ENCODE measurements at places on chromosomes 7 and 10.

- DNase-seq, result no peak
Measured at GRCh38 chr7:17044861-17045260, 163.1 kb upstream of the AGR3 start.

DNA sequence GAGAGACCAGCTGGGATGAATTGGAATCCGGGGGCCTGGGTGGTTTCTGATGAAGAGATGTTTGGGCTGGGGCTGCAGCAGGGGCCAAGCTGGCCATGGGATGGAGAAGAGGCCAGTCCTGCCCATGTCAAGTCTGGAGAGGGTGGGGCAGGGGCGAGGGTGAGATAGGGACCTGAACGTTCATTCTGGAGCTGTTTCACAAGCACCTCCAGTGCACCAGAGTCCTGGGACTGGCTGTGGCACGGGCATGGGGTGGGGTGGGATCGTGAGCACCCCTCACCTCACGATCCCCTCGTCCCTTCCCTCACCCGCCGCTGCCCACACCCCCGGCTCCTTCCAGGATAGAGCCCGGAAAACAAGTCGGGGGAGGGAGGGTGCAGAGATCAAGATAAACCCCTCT lies 25.8 kb upstream of the PSMG3 start:
- no peak for DNase-seq

GRCh38 chr7:91264924-91265681 lies 870 bp downstream of the FZD1 start:
- DNase-seq, result peak; percentile 74

DNA sequence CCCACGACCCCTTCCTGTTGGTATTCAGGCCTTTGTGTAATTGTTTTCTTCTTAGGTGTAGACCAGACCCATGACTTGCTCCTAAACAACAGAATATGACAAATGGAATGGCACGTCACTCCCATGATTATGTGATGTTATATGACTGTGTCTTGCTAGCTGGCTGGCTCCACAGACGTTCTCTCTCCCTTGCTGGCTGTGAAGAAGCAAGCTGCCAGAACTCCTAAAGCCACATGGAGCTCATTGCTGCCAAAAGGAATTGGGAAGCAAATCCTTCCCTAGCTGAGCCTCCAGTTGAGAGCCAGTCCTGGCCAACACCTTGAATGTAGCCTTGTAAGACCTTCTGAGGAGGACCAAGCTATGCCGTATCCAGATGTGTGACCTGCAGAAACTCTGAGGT lies 74.2 kb downstream of the RAB18 start:
- no peak for DNase-seq

- DNase-seq, result no peak
Measured at GRCh38 chr10:44171765-44172164, 213.1 kb downstream of the CXCL12 start.

DNA sequence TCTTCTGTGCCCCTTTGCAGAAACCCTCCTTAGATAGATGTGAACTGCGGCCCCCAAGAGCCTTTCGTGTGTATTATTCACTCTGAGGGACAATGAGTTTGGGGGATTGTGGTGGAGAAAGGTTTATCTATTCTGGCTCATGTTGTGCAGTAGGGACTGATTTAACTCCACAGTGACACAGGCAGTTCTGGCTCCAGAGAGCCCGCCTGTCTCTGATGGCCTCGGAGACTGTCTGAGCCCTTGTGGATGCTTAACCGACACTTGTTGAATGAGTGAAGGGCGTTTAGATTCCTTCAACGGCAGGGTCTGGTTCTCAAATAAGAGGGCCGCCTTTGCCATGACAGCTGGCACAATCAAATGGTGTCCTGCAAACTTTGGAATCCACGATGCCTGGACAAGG lies 5.8 kb downstream of the NPTX2 start:
- DNase-seq, result no peak

GRCh38 chr7:46933596-46933995 lies 648.3 kb downstream of the TNS3 start:
- DNase-seq, result peak; percentile 84

- no peak for DNase-seq
Measured at GRCh38 chr7:2069472-2069860, 163.3 kb downstream of the MAD1L1 start.

DNA sequence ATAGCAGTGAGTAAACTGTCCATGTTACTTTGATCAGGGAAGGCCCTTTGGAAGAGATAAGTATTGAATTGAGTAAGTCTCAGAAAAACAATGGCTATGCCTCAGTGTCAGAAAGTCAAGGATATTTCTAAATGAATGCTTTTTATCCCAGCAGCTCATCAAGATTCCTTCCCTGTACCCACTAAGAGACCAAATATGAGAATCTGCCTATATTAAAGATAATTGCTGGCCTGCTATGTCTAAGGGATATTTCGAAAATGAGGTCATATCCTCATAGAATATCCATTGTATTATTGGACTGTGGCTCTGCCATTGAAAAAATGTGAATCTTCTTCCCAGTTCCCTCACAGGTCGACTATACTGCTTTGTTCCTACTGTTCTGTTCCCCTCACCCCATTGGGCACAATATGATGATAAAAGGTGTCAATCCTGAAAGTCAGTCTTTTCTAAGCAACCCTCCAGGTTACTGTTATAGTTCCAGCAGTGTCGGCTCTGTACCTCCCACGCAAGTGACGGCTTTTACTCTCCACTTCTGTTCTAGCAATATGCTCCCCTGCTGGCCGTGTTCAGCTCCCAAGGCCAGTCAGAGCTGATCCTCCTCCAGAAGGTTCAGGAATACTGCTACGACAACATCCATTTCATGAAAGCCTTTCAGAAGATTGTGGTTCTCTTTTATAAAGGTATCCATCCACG lies 51.7 kb downstream of the BZW2 start:
- peak; percentile 51 for DNase-seq

GRCh38 chr10:120606051-120606764 lies 149.2 kb downstream of the PLPP4 start:
- DNase-seq, result no peak

- DNase-seq, result no peak
Measured at GRCh38 chr7:36473454-36474282, 84.0 kb downstream of the ANLN start.

DNA sequence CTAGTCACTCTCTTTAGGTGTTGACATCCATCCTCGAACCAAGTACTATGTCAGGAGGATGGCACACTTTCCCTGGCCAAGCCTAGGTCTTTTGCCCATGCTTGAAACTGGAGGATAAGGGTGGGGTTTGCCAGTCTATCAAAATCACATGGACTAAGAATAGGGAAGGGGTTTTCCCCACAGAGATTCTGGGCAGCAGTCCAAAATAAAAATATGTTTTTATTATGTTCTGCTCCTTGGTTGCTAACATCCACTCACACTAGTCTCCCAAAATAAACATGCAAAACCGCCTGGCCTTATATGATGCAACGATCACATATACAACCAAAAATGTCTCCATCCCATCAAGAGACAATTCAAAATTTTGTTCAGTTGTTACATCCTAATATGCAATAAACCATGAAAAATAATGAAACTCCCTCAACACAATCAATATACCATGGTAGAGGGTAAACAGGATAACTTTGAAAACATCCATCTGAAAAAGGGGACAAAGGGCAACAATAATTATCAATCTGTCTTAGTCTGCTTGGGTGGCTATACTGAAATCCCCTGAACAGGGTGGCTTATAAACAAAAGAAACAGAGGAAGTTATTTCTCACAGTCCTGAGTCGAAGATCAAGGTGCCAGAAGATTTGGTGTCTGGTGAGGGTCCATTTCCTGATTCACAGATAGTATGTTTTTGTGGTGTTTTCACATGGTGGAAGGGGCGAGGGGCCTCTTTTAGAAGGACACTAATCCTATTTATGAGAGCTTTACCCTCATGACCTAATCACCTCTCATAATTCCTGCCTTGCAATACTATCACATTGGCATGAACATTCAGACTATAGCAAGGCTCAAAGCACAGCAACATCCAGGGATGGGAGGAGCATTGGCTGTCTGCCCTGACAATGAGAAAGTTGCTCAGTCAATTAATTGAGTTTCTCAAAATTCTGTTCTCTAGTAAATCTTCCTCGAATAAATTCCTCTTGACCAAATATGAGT lies 159.3 kb downstream of the ETV1 start:
- peak; percentile 90 for DNase-seq

- DNase-seq, result peak; percentile 91
Measured at GRCh38 chr7:100803398-100804161, 23.7 kb downstream of the EPHB4 start.

DNA sequence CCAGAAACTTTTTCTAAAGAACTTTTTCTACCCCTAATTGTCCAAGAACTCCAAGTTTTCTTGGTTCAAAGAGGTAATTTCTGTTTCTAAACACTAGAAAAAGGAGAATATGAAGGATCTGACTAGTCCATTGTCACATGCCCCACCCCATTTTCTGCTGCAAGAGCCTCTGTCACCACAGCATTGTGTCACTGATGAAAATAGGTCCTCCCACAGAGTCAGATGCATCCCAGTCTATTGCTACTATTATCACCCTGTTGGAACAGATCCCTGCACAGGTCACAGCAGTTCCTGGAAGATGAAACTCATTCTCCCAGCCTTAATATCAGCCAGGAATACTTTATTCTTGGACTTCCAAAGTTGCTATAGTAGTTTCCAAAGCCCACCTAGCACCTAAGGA lies 7.5 kb upstream of the CFTR start:
- no peak for DNase-seq
